NCI-H82 (cell line): ENCODE measurements at places on chromosomes 2 and 18.

DNA sequence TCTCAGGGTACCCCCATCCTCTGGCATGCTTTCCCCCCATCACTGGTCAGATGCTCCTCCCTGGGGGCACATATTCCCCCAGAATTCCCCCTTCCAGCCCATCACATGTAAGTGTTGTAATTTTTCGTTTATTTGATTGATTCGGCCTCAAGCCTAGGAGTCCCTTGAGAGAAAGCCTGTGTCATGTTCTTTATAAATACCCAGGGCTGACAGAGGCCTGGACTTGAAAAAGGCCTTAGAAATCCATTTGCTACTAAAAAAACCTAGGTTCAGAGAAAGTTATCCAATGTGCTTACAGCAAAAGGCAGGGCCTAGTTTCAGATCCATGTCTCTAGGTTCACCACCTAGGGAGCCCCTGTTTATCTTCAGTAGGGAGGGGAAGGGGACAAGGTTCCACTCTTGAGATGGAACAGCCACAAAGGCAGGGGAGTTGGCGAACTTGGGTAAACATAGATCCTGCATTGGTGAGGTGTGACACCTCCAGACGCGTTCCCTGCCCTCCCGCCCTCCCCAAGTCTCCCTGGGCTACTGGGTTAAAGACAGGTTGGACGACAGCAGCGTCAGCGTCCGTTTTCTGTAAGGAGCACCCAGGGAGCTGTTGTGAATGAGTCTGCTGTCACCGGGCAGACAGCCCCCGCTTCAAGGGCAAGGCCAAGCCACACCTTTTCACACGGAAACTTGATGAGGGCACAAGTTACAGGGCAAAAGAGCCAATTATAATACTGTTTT is 147.8 kb downstream of the EN1 start:
- no peak for DNase-seq

- no peak for DNase-seq
These were observed 143.7 kb downstream of the USP34 start for GRCh38 chr2:61327173-61327572.

- peak; percentile 87 for DNase-seq
These were observed 2.9 kb downstream of the TBR1 start for GRCh38 chr2:161418715-161419637.

DNA sequence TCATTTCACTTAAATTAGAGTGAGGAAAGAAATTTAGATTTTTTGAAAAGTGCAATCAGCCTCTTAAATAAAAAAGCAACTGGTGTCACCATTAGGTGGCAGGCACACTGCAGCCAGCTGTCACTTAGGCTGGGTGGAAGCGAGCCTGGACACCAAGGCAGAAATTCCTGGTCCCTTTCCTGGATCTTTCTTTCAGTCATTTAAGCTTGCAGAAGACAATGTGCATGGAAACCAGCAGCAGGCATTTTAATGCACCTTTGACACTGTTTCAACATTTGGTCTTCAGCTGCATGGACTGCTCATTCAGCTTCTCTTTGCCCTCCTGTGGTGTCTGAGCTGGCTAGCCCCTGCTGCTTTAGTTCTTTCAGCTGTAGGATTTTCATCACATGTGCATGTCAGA is 61.0 kb downstream of the AQP4 start:
- peak; percentile 62 for DNase-seq
